ENCODE measurements at places on chromosomes 11 and 22. TPM values are rescaled to one million over a fixed set of nuclear protein-coding genes. Genes with fewer than 3 reads are reported as not detected.

DNA sequence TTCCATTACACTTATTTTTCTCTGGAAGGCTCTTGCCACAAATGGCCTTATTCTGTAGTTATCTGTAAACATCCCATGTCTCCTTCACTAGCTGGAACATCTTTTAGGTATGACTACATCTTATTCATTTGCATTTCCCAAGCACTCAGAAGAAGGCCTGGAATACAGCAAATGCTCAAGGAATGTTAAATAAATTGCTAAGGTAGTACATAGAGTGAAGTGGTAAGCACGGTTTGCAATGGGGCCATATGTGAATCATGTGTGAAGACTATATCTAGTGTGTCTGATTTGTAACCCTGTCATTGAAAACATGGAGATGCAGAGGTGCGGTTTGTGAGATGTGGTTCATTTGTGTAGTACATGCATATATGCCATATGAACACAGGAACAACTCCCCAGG, 33.5 kb downstream of the GDPD4 start:
- DNase-seq = no peak

DNA sequence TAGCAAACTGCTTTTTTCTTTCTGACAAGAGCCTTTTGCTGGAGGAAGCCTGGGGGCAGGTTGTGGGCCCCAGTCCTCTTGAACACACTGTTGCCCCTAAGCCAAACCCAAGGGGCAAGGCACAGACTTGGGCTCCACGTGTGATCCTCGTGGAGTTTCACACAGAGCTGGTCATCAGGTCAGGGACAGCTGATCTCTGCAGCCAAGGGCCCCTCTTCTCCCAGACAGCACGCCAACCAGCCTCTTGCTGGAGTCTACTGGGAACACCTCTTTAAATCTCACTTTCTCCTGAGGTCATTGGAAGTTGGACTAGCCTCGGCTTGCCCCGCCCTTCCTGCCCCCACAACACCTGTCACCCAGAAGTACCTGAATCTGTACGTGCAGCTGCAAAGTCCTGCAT, 39.8 kb downstream of the C11orf58 start:
- DNase-seq = peak; percentile 43

- no peak for DNase-seq
These were observed 30.2 kb downstream of the MRTFA start for GRCh38 chr22:40606306-40606705.

DNA sequence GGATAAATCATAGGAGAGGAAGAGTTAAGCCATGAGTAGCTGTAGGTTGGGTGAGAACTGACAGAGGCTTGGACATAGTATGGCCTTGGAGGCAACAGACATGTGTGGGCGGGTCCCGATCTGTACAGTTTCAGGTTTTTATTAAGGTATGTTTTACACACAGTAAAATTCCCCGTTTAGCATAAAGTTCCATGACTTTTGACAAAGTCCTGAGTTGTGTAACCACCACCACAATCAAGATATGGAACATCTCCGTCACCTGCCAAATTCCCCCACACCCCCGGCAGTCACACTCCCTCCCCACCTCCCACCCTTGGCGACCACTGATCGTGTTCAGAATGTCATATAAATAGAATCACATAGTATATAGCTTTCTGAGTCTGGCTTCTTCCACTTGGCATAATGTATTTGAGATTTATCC, 68.1 kb downstream of the GRIK4 start:
- DNase-seq = no peak

GRCh38 chr11:118608360-118609227, 1.2 kb downstream of the PHLDB1 start:
- peak; percentile 93 for DNase-seq

DNA sequence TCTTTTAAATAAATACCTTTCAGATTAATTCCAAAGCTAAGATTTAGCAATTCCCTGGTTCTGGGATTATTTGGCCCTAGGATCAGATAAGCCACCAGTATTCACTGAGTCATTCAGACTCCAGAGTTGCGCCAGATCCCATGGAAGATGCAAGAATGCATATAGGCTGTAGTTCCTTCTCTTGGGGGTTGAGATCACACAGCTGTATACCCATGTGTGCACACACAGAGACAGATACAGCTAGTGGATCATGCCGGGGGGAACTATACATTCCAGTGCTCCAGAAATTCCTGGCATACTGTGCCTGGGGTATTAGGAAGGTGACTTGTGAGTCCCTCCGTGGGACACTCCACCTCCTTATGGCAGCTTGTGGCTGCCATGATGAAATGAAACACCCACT, 75.4 kb downstream of the ZBTB16 start:
- no peak for DNase-seq

- DNase-seq = no peak
These were observed 1.8 kb upstream of the RASD2 start for GRCh38 chr22:35538801-35539321.

DNA sequence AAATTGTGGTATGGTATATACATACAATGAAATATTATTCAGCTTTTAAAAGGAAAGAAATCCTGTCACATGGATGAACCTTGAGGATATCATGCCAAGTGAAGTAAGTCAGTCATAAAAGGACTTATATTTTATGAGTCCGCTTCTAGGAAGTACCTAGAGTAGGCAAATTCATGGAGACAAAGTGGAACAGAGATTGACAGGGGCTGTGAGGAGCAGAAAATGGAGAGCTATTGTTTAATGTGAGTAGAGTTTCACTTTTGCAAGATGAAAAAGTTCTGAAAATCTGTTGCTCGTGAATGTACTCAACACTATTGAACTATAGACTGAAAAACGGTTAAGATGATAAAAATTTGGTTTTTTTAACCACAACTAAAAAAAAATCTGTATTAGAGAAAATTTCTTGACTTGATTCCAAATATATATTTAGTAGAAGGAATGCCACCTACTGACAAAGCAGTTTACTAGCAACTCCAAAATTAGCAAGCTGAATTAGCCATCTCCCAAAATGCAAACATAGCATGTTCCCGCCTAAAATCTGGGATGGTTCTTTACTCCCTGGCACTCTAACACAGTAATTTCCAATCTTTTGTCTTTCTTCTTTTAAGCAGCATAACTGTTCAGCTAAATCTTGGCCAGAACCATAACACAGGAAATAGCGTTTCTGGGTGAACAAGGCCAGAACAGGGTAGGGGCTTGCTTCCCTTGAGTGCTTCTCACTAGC, 1.5 kb downstream of the UFD1 start:
- no peak for DNase-seq

GRCh38 chr11:29019960-29020683, 911.9 kb downstream of the METTL15 start:
- DNase-seq = no peak

- DNase-seq = no peak
These were observed 28.2 kb downstream of the FZD4 start for GRCh38 chr11:86926975-86927374.

DNA sequence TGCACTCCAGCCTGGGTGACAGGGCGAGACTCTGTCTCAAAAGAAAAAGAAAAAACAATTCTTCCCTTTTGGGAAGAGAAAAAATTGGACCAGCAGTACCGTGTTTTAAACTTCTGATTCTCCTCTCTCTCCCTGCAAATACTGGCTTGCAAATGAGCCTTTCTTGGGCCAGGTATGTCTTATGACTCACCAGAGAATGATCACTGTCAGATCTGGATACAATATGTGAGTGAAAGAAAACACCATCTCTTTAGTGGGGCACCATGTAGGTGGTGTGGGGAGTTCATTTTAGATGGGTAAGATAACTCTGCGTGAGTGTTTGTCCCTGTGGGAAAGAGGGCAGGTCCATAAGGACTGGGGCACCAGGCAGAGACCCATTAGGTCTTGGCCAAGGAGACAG, 2.4 kb upstream of the SCGB2A2 start:
- DNase-seq = no peak

DNA sequence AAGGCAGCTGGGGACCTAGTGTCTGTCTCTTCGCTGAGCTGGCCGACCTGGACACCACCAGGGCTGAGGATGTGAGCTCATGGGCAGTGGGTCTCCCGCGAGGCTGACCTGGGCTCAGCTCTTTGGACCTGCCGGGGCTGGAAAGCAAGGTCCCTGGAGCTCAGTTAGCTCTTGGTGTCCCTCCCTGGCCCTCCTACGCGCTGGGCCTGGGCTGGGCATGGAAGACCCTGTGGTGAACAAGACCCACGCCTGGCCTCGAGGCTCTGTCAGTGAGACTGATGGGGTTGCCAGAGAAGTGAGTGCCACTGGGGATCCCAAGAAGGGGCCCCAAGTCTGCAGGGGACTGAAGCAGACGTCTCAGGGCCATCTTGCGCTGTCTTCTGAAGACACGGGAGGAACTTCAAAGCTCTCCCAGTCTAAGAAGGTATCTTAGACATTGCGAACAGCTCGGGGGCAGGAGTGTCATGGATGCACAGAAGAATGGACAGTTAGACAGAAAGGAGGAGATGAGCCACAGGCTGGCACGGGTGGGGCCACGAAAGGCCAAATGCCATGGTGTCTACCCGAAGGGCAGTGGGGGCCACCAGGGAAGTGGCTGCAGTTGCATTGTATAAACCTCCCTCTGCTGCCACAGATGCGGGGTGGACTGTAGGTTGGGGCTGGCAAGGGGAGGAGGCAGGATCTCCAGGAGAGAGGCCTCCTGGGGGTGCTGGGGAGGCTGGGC, 31.2 kb downstream of the NFAM1 start:
- DNase-seq = no peak

GRCh38 chr22:38098410-38099249, 11.9 kb downstream of the BAIAP2L2 start:
- DNase-seq = no peak

DNA sequence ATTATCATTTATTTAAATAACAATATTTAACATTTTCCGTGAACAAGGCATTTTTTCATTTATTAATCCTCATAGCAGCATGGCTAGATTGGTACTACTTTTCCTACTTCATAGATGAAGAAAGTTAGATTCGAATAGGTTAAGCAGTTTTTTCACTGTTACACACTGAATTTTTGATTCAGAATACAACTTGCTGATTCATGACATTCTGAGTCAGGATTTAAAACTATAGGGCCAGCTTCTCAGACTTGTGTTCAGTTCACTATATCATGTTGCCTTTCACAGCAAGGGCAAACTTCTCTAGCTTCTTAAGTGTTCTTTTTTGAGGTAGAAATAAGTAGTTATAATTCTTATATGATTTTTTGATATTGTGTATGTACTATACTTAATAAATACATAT, 31.5 kb downstream of the CYP2R1 start:
- DNase-seq = no peak

GRCh38 chr11:45021692-45022141, 71.0 kb upstream of the TP53I11 start:
- peak; percentile 92 for DNase-seq

GRCh38 chr22:22449819-22450218, 58.7 kb downstream of the ZNF280B start:
- no peak for DNase-seq

DNA sequence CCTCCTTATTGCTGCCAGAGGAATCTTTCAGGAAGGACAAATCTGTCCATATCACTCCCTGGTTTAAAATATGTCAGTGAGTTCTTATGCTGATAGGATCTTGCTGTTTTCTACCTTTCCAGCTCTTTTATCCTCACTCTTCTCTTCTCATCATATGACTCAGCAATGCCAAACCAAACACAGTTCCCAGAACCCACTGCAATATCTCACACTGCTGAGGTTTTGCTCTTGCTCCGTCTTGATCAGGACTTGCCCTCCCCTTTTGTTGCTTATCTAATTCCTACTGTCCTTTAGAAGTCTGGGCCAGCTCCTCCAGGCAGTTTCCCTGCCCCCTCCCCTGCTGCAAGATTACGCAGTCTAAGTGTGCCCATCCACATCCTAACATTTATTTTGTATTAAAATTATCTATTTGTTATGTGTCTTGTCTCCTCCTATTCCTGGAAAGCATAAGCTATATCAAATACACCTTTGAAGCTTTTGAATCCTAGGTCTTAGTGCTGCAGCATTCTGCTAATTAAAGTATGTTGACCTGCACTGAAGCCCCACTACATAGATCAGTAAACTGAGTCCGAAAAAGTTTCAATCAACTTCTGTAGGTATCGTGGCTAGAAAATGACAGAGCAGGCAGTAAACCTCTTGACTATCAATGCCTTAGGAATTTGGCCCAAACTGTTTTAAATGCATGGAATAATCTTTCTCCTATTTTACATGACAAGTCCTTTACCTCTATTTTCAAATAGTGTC, 119.2 kb upstream of the C11orf87 start:
- DNase-seq = no peak

GRCh38 chr11:11978792-11979487, 29.5 kb downstream of the DKK3 start:
- DNase-seq = peak; percentile 89

- no peak for DNase-seq
These were observed 16.2 kb downstream of the POU2F3 start for GRCh38 chr11:120256178-120256577.

GRCh38 chr22:23225337-23225723, 45.0 kb downstream of the BCR start:
- DNase-seq = no peak

DNA sequence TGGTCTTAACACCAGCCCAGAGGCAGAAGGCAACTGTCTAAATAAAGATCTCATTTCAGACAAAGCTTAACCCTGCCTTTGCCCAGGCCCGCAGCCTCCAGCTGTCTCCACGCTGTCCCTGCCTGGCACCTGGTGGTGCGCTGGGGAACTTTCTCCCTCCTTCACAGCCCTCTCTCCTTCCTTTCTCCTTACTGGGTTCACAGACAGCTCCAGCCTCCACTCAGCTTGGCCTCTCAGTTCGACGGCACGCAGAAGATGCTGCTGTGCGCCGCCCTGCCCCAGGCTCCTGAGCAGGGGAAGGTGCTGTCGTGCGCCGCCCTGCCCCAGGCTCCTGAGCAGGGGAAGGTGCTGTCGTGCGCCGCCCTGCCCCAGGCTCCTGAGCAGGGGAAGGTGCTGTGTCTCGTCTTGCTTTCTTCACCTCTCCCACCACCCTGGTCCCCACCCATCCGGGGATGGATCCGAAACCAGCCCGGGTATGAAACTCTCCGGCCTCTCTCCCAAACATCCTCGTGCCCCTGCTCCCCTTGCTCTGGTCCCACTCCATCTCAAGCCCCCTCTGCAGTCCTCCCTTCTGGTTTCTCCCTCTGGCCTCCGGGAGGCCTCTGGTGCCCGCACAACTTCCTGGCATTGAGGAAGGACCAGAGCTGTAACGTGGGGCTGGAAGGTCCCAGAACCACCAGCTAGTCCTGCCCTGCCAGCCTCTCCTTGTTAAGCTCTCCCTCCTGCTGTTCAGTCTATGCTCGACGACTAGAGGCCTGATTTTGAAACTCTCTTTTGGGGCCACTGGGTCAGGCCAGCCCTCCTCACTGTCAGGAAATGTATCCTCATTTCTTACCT, 22.9 kb upstream of the JAM3 start:
- DNase-seq = no peak

Gene RAPSN
- 0.55 TPM for total RNA-seq

Gene CNIH2
- 0.55 TPM for total RNA-seq

Gene SEC14L6
- not detected for total RNA-seq

Gene GGT5
- 45.4 TPM for total RNA-seq

Gene FERMT3
- total RNA-seq = 58.9 TPM

Gene PGA5
- 2.6 TPM for total RNA-seq

Gene TMEM218
- total RNA-seq = 24.6 TPM

Gene SCGB1C1
- total RNA-seq = not detected

Gene SOX6
- 4.5 TPM for total RNA-seq

Gene MSANTD4
- 13.3 TPM for total RNA-seq

Gene SCGB2A2
- not detected for total RNA-seq

Gene OR2AT4
- total RNA-seq = not detected

Gene OR51S1
- not detected for total RNA-seq

Gene MS4A15
- total RNA-seq = not detected

Gene SLC43A3
- total RNA-seq = 95.1 TPM

Gene OSM
- total RNA-seq = 8.0 TPM

Data from mesenteric fat pad (tissue), 1 donor.